ENCODE measurements at places on chromosomes 1 and 21. TPM values are rescaled to one million over a fixed set of nuclear protein-coding genes. Genes with fewer than 3 reads are reported as not detected.

The GBP6 gene
- total RNA-seq: 0.16 TPM

GRCh38 chr1:192066202-192066601 is 92.1 kb upstream of the RGS18 start:
- no peak overlapping the region for H3K27ac ChIP-seq
- DNase-seq: no peak
- H3K4me3 ChIP-seq: no peak overlapping the region
- H3K4me1 ChIP-seq: no peaks in the 10 kb centered on the region

DNA sequence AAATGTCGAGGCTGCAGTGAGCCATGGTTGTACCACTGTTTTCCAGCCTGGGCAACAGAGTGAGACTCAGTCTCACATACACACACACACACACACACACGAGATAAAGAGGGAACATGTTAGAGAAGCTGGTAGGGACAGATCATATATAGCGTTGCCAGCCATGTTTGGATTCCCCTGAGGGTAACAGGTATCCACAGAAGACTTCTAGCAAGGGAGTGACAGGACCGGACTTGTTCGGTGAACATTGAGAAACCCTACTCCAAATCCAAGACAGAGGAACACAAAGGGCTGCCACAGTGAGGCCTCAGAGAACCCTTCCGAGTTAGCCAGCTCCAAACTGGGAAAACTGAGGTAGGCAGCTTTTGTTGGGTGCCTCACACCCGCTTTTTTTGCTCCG is 3.7 kb upstream of the SARS1 start:
- H3K4me1 ChIP-seq: peaks cover 20% of the 10 kb centered on the region
- H3K4me3 ChIP-seq: no peak overlapping the region
- no peak overlapping the region for H3K27ac ChIP-seq
- H3K27me3 ChIP-seq: peaks cover 3% of the 10 kb centered on the region
- peaks cover 10% of the 10 kb centered on the region for H3K36me3 ChIP-seq
- DNase-seq: no peak

- H3K36me3 ChIP-seq: no peaks in the 10 kb centered on the region
- no peak overlapping the region for H3K27ac ChIP-seq
- peaks cover 2% of the 10 kb centered on the region for H3K27me3 ChIP-seq
- no peak overlapping the region for H3K4me3 ChIP-seq
- no peaks in the 10 kb centered on the region for H3K4me1 ChIP-seq
Observed at GRCh38 chr1:14660801-14661200, 62.3 kb downstream of the KAZN start.

The RHD gene
- 0.10 TPM for total RNA-seq

The RIIAD1 gene
- not detected for total RNA-seq

The CYP2J2 gene
- 3.1 TPM for total RNA-seq

- H3K36me3 ChIP-seq: no peaks in the 10 kb centered on the region
- H3K27ac ChIP-seq: no peak overlapping the region
- H3K4me1 ChIP-seq: no peaks in the 10 kb centered on the region
- peak; percentile 55 for DNase-seq
- peaks cover 7% of the 10 kb centered on the region for H3K27me3 ChIP-seq
Observed at GRCh38 chr1:92749024-92749634, 35.8 kb downstream of the EVI5 start.

DNA sequence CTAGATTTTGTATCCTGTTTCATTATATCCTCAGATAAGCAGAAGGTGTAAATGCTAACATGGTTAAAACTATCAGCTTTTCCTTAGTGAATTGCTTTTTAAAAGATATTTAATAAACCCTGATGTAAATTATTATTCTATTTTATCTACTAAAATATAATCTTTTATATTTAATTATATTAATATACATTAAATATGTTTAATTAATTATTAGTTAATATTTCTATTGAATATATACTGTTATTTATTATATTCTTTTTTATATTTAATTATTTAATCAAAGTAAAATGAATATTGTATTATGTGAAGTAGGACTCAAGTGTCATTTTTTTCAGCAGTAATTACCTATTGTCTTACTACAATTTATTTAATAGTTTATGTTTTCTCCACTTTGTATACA is 179.7 kb upstream of the ADGRL4 start:
- no peak overlapping the region for H3K27ac ChIP-seq
- H3K36me3 ChIP-seq: no peaks in the 10 kb centered on the region
- no peaks in the 10 kb centered on the region for H3K4me1 ChIP-seq
- no peak for DNase-seq
- no peaks in the 10 kb centered on the region for H3K27me3 ChIP-seq
- H3K4me3 ChIP-seq: no peak overlapping the region

The CD2 gene
- total RNA-seq: 186 TPM

- no peak overlapping the region for H3K27ac ChIP-seq
- DNase-seq: no peak
- no peak overlapping the region for H3K4me3 ChIP-seq
- H3K27me3 ChIP-seq: peaks cover 5% of the 10 kb centered on the region
Observed at GRCh38 chr1:76939050-76939816, 72.0 kb downstream of the ST6GALNAC5 start.

The NPPB gene
- not detected for total RNA-seq

- DNase-seq: no peak
- no peaks in the 10 kb centered on the region for H3K36me3 ChIP-seq
- H3K27me3 ChIP-seq: no peaks in the 10 kb centered on the region
- H3K4me3 ChIP-seq: no peak overlapping the region
- no peaks in the 10 kb centered on the region for H3K4me1 ChIP-seq
Observed at GRCh38 chr21:14405962-14406361, 23.0 kb upstream of the HSPA13 start.

GRCh38 chr1:92945748-92946270 is 15.5 kb downstream of the DIPK1A start:
- DNase-seq: no peak
- H3K27me3 ChIP-seq: no peaks in the 10 kb centered on the region

DNA sequence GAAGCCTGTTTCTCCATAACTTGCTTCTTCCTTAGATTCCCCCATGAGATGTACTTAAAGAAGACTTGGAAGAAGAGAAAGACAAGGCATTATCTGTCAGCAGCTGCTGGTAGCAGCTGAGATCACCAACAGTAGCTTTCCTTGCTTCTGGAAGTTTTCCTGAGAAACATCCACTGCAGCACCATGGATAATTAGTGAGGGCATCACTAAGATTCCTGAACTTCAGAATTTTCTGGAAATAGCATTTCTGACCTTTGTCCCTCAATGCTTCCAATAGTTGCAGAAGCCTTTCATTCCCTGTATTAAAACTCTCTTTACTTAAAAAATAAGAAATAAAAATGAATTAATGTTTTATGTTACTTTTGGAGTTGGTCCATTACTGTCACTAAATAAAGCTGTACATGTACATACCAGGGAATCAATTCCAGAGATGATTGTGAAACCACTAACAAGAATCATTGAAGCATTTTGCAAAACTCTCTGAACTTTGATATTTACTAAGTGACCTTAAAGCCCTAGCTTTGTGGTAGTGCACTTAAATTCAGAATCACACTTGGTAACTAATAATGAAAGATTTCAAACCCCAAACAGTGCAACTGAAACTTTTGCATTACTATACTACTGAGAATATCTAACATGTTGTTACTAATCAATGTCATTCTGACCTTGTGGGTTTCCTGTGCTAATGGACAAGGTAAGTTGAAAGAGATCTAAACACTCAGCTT is at the start of gene CFHR4:
CFHR4 (plus strand) TSS at position 538 of the 725 bp plus-strand sequence; CDS start at position 637, 99 bp downstream.
- H3K27me3 ChIP-seq: no peaks in the 10 kb centered on the region
- H3K27ac ChIP-seq: no peak within 1 kb of the TSS
- no peaks in the 10 kb centered on the region for H3K36me3 ChIP-seq
- DNase-seq: no peak
- no peaks in the 10 kb centered on the region for H3K4me1 ChIP-seq
- H3K4me3 ChIP-seq: no peak within 1 kb of the TSS

GRCh38 chr1:186420923-186421322 is 40.0 kb downstream of the PDC start:
- H3K27ac ChIP-seq: peak overlapping the region; percentile 84
- H3K36me3 ChIP-seq: peaks cover 20% of the 10 kb centered on the region

DNA sequence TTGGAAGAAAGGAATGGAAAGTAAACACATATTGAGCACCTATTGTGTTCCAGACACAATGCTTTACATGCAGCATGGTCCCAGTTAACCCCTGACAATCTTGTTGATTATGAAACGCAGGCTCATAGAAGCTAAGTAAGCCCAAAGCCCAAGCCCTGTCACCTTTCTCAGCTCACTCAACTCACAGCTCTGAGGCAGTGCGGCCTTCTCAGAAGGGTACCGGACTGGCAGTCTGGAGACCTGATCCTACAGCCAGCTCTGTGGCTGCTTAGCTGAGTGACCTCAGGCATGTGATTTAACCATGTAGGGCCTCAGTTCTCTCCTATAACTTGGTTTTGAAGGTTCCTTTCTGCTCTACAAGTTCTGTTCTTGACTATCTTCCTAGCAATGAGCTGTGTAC is 464 bp upstream of the RNASEL start:
- H3K4me3 ChIP-seq: peak overlapping the region; percentile 83
- H3K27me3 ChIP-seq: peaks cover 5% of the 10 kb centered on the region
- peak overlapping the region; percentile 98 for H3K27ac ChIP-seq
- H3K4me1 ChIP-seq: peaks cover 17% of the 10 kb centered on the region
- DNase-seq: no peak
- peaks cover 10% of the 10 kb centered on the region for H3K36me3 ChIP-seq

DNA sequence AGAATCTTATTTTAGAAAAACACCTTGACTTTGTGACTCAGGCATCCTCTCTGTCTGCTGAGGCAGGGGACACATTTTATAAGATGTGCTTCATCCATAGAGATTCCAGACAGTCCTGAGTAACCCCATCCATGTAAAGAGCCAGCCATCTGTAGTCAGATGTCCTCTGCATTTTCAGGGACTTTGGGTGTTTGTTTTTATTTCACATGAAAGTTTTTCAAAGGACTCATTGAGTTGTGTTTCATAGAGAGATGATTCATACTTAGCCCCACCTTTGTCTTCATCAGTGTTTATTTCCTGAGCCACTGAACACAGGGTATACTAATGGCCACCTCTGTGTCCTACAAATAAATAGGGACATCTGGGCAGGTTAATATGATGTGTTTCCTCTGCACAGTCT is 280.4 kb downstream of the CACNA1E start:
- no peaks in the 10 kb centered on the region for H3K36me3 ChIP-seq
- H3K4me3 ChIP-seq: no peak overlapping the region
- peaks cover 6% of the 10 kb centered on the region for H3K27me3 ChIP-seq
- DNase-seq: no peak
- no peaks in the 10 kb centered on the region for H3K4me1 ChIP-seq
- H3K27ac ChIP-seq: no peak overlapping the region

DNA sequence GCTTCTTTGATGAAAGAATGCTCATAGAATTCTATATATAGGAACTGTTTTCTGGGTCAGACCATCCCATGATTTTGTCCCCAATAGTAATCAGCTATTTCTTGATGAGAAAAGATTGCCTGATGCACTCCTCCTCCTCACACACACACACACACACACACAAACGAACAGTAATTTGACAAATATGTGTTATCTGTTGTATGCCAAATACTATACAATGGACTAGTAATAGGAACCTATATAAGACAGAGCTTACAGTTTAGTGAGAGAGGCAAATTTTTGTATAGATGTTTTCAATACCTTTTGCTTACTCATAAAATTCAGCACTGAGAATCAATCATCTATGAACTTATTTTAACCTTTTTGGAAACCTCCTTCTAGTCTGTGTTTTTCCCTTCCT is 76.8 kb downstream of the PLA2G4A start:
- no peaks in the 10 kb centered on the region for H3K36me3 ChIP-seq
- H3K4me3 ChIP-seq: no peak overlapping the region
- no peak overlapping the region for H3K27ac ChIP-seq

The ETV3L gene
- not detected for total RNA-seq

The GRHL3 gene
- not detected for total RNA-seq

GRCh38 chr1:235714205-235714897 is 64.8 kb upstream of the GNG4 start:
- H3K4me3 ChIP-seq: no peak overlapping the region
- H3K4me1 ChIP-seq: no peaks in the 10 kb centered on the region
- peaks cover 32% of the 10 kb centered on the region for H3K36me3 ChIP-seq
- no peak overlapping the region for H3K27ac ChIP-seq

DNA sequence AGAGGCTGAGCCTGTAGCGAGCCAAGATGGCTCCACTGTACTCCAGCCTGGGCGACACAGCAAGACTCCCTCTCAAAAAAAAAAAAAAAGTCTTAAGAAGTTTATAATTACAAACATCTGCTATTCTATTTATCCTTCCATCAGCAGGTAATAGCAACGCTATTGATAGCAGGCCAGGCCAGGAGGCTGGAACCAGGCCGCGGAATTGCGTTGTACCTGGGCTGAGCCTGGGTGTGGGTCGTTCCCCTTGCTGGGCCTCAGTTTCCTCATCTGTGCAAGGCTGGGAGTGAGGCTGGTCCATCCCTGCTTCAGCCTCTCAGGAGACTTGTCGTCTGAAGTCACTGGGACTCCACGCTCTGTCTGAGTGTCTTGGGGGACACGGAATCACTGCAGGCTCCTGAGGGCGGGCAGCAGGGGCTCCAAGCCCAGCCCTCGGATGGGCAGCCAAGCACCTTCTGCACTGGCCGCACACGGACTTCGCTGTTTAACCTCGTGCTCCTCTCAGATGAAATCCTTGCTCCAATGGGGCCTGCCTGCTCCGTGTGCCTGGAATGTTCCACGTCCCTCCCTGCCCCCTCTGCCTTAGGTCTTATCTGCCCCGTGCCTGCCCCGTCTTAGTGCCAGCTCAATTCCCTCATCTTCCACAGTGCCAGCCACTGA is 103.9 kb upstream of the C1orf174 start:
- no peak overlapping the region for H3K27ac ChIP-seq
- H3K4me3 ChIP-seq: no peak overlapping the region
- H3K27me3 ChIP-seq: no peaks in the 10 kb centered on the region

DNA sequence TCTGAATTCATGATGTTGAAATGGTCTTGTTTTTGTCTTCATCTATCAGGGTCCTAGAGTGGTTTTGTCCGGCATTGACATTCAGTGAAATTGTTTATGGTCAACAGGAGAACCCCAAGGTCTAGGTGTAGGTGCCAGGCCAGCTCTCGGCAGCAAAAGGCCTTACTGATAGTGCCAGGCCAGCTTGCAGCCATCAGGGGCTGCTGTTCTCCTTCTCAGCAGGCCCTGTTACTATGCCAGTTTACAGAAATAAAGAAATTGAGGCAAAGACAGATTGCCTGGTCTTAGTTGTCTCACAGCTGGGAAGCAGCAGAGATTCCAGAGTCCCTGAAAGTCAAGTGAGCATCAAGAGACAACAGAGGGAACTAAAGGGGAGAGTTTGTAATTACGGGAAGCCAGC is 12.0 kb downstream of the HMGB4 start:
- no peak overlapping the region for H3K27ac ChIP-seq
- DNase-seq: no peak
- H3K4me1 ChIP-seq: peaks cover 5% of the 10 kb centered on the region
- no peak overlapping the region for H3K4me3 ChIP-seq
- H3K27me3 ChIP-seq: peaks cover 3% of the 10 kb centered on the region
- H3K36me3 ChIP-seq: no peaks in the 10 kb centered on the region
